Activated CD4-positive, alpha-beta T cell treated with anti-CD3 and anti-CD28 coated beads, Interleukin-2, amount 50 U/mL, for 24 hours (primary cell): ENCODE measurements at places on chromosomes 5 and 9.

- no peak for DNase-seq
These were observed 101.9 kb downstream of the LNPEP start for GRCh38 chr5:97037819-97038218.

DNA sequence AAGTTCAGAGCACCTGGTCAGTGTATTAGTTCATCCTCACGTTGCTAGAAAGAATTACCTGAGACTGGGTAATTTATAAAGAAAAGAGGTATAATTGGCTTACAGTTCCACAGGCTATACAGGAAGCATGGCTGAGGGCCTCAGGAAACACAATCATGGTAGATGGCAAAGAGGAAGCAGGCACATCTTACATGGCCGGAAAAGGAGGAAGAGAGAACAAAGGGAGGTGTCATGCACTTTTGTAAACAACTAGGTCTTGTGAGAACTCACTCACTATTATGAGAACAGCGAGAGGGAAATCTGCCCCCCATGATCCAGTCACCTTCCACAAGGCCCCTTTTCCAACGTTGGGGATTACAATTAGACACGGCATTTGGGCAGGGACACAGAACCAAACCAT lies 28.8 kb upstream of the CAVIN4 start:
- DNase-seq = no peak

DNA sequence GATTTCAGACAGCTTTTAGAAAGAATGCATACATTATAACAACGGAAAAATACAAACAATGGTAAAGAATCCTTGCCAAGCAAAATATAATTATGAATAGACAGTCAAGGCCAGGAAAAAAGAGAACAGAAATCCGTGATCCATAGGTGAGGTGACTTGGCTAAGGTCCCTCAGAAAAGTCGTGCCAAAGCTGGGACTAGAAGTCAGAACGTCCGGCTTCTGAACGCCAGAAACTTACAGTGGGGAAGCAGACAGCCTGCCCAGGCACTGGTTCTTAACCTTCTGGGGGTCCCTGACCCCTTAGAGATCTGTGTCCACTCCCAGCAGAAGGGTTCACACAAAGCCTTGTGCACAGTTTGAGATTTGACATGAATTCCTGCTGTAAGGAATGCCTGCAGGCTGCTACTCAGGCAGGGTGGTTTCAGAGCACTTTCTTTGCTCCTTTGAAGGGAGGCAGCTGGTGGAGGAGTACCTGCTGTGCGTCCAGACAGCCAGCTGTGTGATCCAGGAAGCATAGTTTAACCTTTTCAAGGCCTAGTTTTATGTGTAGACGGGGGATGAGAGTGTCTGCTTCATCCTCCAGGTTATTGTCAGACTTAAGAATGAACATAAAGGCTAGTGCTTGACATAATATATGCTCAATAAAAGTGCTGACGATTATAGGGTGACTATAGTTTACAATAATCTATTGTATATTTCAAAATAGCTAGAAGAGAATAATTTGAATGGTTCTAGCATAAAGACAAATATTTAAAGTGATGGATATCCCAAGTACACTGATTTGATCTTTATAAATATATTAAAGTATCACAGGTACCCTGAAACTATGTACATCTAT lies 852 bp downstream of the ARHGEF37 start:
- no peak for DNase-seq

- no peak for DNase-seq
These were observed 22.2 kb upstream of the CTSL start for GRCh38 chr9:87703636-87704276.

GRCh38 chr9:109914280-109915027 lies 134.5 kb downstream of the PALM2AKAP2 start:
- DNase-seq = no peak

DNA sequence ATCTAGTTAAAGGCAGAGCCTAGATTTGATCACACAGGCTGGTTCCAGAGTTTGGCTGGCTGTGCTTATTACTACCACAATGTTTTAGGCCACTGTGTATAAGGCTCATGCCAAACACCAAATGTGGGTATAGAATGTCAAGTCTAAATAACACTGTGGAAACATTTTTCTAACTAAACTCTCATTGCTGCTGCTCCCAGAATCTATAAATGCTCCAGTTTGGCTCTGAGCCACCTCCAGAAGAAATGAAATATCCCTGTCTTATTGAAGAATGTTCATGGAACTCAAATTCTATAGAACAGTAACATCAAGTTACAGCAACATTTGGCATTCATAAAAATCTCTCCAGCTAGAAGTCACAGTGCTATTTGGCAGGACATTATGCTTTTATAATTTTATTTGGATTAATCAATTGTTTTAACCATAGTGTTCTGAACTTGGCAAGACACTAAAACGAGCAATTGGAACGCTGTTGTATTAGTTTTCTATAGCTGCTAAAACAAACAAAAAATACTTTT lies 178.1 kb upstream of the COX7C start:
- DNase-seq = no peak

- DNase-seq = peak; percentile 8
These were observed 69.3 kb upstream of the NIPAL4 start for GRCh38 chr5:157390551-157391297.

DNA sequence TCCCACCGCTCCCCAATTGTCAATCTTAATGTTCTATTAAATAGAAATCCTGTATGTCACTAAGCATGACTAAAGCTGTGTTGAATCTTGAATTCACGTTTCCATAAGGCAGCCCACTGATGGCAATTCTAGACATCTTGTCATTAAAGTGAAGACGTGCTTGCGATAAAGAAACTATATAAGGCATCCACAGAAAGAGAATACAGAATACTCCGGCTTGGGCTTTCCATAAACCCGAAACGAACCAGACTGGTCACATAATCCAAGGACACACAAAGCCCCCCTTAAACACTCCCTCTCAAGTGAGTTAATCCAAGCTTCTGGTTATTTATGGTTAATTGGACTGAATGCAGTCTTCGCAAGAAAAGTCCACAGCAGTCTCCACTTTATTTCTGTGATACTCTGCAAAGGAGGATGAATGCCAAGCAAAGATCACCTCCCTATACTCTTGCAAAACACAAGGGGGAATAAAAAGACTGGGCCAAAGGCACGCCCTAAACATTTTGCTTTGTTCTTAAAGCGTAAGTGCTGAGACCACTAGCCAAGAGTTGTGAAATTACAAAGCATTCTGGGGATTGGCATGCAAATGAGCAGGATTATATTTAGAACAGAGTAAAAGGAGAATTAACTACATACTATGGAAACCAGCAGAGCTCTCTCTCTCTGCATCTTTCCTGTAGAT lies 54.7 kb downstream of the DPYSL3 start:
- DNase-seq = no peak

GRCh38 chr9:135403733-135404450 lies 75.7 kb upstream of the PPP1R26 start:
- no peak for DNase-seq

DNA sequence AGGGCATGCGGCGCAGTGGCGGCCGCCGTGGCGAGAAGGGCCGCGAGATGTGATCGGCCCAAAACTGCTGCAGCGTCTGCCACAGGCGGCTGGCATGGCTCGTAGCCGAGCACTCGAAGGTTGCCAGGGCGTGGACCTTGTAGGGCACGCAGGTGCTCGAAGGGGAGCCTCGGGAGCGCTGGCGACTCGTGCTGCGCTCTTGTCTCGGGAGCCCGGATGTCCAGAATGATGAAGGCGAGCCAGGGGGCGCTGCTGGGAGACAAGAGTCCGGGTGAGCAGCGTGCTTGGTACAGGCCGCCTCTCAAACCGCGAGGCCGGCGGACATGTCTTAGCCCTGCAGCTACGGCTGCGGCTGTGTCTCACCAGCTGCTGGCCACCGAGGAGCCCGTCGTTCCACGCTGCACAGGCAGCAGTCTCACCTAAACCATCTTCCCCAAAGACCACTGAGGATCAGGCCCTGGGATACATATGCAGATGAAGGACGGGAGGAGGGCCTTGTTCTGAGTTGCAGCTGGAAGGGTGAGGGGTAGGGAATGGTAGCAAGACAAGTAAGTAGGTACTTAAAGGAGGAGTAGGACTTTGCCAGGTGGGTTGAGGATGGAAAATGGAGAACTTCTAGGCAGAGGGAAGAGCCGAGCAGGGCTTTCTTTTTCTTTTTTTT lies 1.7 kb downstream of the CBY3 start:
- DNase-seq = peak; percentile 28

GRCh38 chr9:12802093-12802492 lies 27.3 kb downstream of the LURAP1L start:
- no peak for DNase-seq

DNA sequence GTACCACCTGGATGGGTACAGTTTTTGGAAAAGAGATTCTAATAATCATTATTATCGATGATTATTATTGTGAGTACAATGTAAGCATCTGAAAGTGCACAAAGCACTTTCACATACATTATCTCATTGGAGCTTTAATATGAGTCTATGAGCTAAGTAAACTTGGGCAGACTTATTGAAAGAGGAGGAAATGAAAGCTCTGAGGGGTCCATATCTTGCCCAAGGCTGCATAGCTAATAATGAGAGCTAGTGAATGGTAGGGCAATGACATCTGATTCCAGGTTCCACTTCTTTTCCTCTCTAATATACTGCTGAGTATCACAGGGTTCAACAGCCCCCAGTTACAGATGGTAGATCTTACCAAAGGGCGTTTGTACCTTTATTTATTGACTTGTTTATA lies 26.1 kb downstream of the TIMD4 start:
- DNase-seq = no peak

GRCh38 chr9:136255896-136256890 lies 10.6 kb upstream of the QSOX2 start:
- no peak for DNase-seq

DNA sequence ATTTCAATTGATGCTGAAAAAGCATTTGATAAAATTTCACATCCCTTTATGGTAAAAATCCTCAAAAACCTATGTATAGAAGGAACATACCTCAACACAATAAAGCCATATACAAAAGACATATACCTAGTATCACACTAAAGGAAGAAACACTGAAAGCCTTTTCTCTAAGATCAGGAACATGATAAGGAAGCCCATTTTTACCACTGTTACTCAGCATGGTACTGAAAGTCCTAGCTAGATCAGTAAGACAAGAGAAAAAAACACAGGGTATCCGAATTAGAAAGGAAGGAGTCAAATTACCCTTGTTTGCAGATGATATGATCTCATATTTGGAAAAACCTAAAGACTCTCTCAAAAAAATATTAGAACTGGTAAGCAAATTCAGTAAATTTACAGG lies 350.2 kb upstream of the PDE4D start:
- DNase-seq = no peak

GRCh38 chr5:165305596-165305995 lies 1800.2 kb downstream of the MAT2B start:
- no peak for DNase-seq

DNA sequence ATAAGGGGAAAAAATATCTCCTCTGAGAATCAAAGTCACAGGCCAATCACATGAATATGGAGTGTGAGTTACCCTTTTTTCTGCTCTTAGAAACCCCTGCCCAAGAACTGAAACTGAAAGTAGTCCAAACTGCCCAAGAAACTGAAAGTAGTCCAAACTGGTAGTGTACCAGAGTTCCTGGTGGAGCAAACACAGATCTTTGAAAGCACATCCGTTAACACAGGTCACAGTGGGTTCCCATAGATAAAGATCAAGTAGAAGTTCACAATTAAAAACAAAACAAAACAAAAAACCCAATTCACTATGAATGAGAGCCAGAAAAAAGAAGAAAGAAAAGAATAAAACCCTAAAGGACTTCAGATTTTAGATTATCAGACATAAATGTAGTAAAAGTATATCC lies 332.4 kb upstream of the EFNA5 start:
- no peak for DNase-seq

- no peak for DNase-seq
These were observed 24.9 kb downstream of the VAV2 start for GRCh38 chr9:133967024-133967741.

DNA sequence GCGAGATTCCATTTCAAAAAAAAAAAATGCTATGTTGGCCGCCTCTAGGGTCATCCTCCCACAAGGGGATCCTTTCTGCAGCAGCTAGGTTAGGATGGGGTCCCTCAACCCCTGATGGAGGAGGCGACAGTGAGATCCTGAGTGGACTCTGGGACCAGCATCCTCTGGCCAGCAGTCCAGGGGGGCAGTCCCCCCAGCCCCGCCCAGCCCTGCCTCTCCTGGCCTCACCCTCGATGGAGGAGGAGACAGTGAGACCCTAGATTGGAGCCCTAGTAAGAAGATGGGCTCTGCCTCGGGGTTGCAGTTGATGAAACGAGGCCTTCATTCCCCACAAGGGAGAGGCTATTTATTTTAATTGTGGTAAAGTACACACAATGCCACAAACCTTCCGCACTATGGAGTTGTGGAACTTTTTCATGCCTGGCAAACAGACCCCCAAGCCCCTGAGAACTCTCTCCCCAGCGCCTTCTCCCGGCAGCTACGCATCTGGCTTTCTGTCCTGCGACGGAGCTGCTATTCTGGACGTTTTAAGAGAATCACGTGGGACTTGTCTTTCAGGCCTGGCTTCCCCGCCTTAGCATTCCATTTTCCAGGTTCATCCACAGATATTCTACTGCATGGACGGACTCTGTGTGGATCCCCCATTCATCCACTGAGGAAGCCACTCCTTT lies 15.8 kb downstream of the VAV2 start:
- DNase-seq = no peak

- DNase-seq = no peak
These were observed 288.3 kb downstream of the MLLT3 start for GRCh38 chr9:20333991-20334390.

DNA sequence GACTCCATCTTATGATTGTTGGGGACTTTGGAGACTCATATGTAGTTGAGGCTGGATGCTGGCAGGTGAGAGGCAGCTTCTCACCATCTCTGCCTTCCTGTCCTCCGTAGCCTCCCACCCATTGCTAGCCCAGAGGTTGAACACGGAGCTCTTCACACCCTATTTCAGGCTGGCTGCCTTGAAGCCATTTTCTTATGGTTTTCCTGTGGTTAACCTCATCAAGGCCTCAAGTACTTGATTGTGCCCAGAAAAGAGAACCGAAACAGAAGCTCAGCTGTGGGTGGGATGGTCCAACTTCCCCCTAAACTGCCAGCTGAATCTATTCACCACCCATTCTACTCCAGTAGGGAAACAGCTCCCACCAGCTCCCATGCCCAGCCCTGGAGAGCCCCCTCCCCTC lies 102.9 kb downstream of the LIFR start:
- DNase-seq = peak; percentile 27

DNA sequence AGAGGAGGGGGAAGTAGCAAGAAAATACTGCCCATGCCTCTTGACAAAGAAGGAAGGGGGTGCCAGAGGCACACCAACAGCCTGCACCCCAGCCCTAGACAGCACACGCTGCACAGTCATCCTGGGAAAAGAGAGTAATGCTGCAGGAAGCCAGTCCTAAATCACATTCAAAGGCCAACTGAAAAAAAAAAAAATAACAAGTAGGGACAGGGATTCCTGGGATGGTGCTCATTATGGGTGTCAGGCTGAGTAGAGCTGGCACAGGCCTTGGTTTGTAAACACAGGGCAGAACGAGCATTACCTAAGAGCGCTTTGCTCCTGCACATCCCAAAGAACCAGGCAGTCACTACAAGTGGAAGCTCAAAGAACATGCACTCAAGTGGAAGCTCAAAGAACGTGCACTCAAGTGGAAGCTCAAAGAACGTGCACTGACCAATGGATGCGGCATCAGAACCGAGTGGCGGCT lies 7.8 kb downstream of the RAPGEF1 start:
- DNase-seq = no peak
